NCI-H82 (cell line): ENCODE measurements at places on chromosomes 7 and 10.

- DNase-seq = peak; percentile 89
Observed at GRCh38 chr10:127452568-127452967, 96.5 kb upstream of the NPS start.

DNA sequence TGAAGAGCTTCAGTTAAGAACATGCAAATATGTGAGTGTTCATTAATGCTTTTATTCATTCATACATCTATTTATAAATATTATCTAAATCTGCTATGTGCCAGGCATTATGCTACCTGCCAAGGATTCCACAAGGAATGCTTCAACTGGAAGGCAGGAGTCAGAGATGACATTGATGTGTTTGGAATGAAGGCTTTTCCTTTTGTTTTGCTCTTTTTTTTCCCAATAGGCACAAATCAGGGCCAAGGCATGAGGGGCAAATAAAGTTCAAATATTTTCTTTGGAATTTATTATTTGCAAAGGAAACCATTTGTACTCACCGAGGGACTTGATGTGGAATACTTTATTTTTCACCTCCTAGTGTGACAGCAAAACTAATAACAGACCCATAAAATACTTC, 530.3 kb downstream of the ARL4A start:
- no peak for DNase-seq

GRCh38 chr10:120460186-120460585, 3.2 kb downstream of the PLPP4 start:
- no peak for DNase-seq

DNA sequence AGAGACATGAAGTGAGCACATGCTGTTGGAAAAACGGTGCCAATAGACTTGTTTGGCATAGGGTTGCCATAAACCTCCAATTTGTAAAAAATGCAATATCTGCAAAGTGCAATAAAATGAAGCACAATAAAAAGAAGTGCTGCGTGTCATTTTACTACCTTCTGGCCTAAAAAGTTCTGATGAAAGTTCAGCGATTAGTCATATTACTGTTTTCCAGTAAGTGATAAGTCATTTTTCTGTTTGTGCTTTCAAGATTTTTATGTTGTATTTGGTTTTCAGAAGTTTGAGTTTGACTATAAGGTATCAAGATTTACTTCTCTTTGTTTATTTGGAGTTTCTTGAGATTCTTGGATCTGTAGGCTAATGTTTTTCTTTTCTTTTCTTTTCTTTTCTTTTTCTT, 16.8 kb downstream of the AOAH start:
- DNase-seq = no peak

- DNase-seq = peak; percentile 14
Observed at GRCh38 chr7:127152423-127152822, 100.3 kb downstream of the GRM8 start.

GRCh38 chr7:83579740-83580139, 69.2 kb downstream of the SEMA3E start:
- DNase-seq = no peak

DNA sequence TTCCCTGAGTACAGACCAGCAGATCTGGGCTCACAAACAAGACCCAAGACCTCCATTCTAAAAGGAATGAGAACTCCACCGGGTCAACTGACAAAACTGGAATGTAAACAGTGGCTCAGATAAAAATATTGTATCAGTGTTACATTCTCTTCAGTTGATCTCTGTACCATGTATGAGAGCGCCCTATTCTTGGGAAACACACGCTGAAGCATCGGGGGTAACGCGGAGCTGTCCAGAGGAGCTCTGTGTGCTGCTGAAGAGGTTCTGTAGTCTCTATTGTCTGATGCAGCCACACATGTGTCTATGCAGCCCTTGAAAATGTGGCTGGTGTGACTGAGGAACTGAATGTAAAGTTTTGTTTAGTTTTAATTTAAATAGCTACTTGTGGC, 39.7 kb downstream of the HIPK2 start:
- no peak for DNase-seq

- no peak for DNase-seq
Observed at GRCh38 chr10:87816163-87816897, 1.7 kb downstream of the ATAD1 start.
